NAMALWA (cell line): ENCODE measurements at places on chromosomes 5 and 9.

DNA sequence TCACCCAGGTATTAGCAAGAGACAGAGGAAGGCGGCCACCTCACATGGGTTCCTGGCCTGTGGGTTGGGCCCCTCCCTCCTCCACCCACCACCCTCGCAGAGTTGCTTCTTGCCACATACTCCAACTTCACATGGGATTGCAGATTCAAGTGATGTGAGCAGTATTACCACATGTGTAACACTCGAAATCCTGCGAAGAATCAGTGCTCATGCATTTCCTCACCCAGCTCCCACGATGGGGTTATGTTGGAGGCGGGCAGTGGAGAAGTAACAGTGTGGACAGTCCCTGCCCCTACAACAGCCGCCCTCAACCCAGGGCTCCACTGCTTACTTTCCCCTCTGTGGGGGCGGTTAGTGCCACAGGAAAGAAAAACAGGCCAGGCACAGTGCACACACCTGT lies 3.9 kb upstream of the FBP1 start:
- DNase-seq = no peak

GRCh38 chr9:99181206-99181605 lies 40.5 kb downstream of the ALG2 start:
- DNase-seq = no peak

DNA sequence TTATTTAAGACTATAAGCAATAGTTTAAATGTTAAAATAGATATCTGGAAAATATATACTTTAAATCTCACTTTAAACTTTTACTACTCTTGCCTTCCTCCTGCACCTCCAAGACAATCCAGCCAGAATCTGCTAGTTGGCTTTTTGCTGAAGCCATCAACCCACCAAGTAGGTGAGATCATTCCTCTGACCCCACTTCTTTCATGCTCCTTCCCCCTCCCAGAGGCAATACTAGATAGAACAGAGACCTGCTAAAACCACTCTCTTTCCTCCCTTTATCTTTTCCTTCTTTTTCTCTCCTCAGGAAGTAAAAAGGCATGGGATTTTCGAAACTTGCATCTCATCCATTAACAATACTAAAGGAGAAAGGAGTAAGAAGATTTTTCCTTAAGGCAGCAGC lies 30.1 kb upstream of the CAMK4 start:
- no peak for DNase-seq

- DNase-seq = no peak
Observed at GRCh38 chr9:91557327-91557726, 133.7 kb upstream of the NFIL3 start.

DNA sequence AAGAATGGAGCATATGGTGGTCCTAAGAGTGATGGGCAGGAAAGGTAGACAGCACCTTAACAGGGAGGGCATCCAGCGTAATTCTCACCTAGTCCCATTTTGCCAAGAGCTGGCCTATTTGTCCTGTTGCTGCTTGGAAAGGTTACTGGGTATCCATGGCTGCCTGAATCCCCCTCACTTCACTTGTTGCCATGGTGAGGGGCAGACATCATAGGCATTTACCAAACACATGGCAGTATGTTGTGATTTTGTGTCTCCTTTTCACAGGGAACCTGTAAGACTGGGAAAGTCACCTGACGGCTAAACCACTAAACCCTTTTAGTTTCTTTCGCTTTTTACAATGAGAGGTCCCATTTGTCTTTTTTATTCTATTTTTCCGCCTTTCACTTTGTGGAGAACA lies 227.1 kb downstream of the CD180 start:
- DNase-seq = no peak

GRCh38 chr9:26801772-26802171 lies 90.8 kb downstream of the CAAP1 start:
- DNase-seq = no peak

DNA sequence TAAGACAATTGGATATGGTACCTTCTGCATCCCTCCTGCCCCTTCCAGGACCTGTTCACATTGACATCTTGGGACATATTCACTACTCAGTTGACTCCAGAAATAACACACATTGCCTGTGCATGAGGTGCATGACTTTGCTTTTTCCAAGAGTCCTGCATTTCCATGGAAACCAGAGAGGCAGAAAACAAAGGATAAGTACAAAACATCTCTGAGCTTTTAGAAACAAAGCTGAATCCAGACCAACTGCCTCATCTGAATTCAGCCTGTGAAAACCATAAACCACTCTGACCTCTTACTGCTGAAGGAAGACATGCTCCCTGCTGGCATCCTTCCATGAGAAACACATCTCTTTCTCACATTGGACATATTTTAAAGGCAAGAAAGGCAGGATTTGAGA lies 695.1 kb downstream of the TAF11L14 start:
- no peak for DNase-seq

GRCh38 chr5:115202952-115203351 lies 33.2 kb upstream of the TRIM36 start:
- DNase-seq = no peak
